ENCODE measurements at places on chromosomes 16 and 17.
A peak's percentile ranks its signal among the peaks of the same experiment; 100 is the strongest.

GRCh38 chr17:42284566-42284965 is 3.7 kb upstream of the STAT5A start:
- DNase-seq: no peak

DNA sequence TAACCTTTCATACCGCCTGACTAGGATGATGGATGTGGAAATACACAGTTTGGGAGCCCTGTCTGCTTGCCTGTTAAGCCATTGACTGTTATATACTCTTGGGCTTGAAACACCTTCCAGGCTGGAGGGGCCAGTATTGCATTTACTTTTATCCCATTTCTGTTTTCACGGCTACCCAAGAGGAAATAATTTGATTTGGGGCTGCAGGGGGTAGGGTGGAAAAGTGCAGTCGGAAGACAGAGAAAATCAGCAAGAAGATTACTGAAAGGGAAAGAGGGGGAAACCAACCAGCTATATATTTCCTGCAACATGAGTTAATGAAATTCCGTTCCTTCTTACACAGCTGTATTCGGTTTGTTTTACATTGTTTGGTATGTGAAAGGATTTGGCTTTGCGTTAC is 202.5 kb downstream of the CDH13 start:
- DNase-seq: no peak

GRCh38 chr17:77887464-77888241 is 70.8 kb upstream of the TNRC6C start:
- peak; percentile 57 for DNase-seq

- DNase-seq: peak; percentile 75
These were observed at the start of gene NOL3 for GRCh38 chr16:67170168-67170948. TSS of gene NOL3 (plus strand) at chr16:67170538.

DNA sequence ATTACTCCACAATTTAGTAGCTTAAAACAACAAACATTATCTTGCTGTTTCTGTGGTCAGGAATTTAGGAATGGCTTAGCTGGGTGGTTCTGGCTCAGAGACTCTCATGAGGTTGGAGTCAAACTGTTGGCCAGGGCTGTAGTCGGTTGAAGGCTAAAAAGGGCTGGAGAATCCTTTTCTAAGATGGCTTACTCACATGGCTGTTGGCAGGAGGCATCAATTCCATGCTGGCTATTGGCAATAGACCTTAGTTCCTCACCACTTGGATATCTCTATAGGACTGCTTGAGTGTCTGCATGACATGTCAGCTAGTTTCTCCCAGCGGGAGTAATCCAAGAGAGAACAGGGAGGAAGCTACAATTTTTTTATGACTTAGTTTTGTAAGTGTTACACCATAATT is 6.6 kb upstream of the EFCAB13 start:
- no peak for DNase-seq

- DNase-seq: no peak
These were observed 46.8 kb downstream of the TMEM132E start for GRCh38 chr17:34626121-34626681.

- no peak for DNase-seq
These were observed 281.3 kb upstream of the TNRC6C start for GRCh38 chr17:77677211-77677610.

- no peak for DNase-seq
These were observed 161.0 kb downstream of the FTO start for GRCh38 chr16:53864819-53865493.

DNA sequence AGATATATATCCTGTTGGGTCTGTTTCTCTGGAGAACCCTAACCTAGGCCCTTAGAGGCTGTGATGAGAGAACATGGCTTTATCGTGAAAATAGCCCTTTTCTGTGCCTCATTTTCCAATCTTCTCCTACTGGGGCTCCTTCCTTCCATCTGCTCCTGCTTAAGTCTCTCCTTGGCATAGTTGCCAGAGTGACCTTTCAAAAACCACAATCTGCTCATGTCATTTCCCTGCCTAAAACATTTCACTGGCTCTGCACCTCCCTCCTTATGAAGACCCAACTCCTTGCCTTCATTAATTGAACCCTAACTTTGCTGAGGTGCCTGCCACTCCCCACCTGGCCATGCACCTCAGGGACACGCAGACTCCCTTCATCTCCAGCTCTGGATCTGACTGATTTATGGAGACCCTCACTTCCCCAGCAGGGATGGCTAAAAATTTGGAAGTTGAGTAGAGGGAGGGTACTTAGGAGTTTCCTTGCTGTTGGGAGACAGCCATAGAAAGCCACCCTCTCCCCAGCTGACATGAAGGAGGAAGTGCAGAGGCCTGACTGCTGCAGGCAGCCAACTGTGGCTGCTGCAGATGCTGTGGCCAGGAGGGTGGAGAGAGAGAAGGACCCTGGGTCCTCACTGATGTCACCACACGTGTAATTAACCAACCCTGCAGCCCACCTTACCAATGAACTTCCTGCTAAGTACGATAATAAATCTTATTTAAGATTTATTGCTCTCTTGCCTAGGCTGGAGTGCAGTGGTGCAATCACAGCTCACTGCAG is 6.3 kb upstream of the GGA2 start:
- no peak for DNase-seq

DNA sequence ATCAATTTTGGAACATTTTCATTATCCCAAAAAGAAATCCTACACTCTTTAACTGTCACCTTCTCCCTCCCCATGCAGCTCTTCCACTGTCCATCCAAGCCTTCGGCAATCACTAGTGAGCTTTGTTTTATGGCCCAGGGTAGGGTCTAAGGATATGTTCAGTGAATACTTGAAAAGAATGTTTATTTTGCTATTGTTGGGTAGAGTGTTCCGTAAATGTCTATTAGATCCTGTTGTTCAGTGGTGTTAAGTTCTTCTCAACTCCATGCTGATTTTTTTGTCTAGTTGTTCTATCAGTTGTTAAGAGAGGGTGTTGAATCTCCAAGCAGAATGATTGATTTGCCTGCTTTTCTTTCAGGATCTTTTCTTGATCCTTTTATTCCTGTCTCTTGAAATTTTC is 29.9 kb downstream of the SPECC1 start:
- DNase-seq: no peak

- DNase-seq: peak; percentile 63
These were observed 33.7 kb downstream of the PEMT start for GRCh38 chr17:17557796-17558195.

DNA sequence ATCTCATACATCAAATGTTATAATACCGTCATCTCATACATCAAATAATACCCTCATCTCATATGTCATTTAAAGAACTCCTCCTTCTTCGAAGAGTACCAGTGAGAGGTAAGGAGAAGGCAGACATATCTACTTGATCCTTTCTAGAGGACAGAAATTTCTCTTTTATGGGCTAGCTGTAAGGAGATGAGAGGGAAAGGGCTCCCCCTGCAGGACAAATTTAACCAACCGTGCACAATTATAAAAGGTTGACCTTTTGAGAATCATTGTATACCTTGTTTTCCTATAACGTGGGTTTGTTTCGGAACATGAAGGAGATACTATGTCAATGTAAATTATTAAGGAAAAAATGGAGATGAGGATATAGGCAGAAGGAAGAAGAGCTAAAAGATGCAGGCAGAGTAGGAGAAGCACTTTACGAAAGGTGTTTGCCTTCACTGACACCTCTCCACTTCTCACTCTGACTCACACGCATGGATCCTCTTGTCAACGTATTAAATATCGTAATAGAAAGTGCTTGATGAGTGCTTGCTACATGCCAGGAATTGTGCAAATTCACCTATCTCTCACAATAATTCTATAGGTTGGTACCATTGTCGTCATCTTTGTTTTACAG is 465.9 kb upstream of the ERCC4 start:
- peak; percentile 11 for DNase-seq

DNA sequence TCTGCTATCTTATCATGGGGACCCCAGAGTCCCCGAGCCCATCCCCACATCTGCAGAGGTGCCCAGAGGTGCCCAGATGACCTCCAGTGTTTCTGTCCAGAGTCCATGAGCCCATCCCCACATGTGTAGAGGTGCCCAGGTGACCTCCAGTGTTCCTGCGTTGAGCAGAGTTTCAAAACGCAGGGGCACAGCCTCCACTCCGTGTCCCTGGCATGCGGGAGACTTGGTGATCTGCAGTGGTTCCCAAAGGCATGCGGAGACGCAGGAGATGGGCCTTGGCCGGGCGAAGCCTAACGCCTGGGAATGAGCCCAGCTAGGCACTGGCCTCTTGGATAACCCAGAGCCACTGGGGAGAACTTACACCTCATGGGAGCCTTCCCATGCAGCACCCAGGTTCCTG is 41.3 kb downstream of the COX4I1 start:
- DNase-seq: no peak

DNA sequence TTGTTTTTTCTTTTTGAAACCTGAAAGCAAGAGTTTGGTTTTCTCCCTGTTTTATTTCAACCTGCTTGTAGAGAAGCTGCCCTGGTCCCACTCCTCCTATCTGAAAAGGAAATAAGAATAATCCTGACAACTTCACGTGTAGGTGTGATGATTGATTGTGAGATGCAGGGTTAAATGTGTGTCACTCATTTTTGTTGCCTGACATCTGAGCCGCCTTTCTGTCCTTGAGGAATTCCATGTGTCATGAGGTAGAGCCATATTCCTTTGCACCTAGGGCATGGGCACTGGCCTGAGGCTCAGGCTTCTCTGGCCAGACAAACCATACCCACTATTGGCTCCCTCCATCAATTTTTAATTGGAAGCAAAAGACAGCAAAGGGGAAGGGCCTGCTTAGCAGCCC is 10.2 kb upstream of the SMPD3 start:
- DNase-seq: no peak

- no peak for DNase-seq
These were observed 94.6 kb downstream of the SPECC1 start for GRCh38 chr17:20103454-20104446.

- DNase-seq: no peak
These were observed 313.8 kb downstream of the C16orf95 start for GRCh38 chr16:87003414-87003755.

- DNase-seq: peak; percentile 79
These were observed 9.0 kb upstream of the ZFP90 start for GRCh38 chr16:68529931-68530701.

DNA sequence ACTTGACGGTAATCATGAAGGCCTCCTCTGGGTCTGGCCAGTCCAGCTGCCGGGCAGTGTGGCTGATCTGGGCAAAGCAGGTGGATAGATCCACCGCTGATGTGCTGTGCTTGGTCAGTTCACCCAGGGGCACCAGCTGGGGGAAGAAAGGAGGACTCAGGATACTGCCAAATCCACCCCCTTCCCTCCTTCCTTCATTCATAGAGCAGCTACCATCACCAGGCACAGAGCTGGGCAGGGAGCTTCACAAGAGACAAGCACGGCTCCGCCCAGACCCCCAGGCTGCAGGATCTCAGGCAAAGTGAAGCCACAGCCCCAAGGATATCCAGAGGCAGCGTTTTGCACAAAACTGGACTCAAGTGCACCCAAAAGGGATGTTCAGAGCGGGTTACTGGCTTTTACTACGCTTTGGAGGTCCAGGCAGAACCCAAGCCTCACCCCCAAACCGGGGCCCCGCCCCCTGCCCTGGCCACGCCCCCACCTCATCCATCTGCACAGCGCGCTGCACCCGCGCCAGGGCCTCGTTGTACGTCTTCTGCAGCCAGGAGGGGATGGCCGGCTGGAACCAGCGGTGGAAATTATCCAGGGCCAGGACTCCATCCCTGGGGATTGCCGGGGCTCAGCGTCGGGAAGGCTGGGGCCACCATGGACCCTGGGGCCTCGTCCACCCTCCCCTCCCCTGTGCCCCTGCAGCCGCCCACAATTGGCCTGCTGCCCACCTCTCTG is 9.1 kb downstream of the UNC13D start:
- no peak for DNase-seq

GRCh38 chr17:19744492-19744891 is 3.6 kb downstream of the ALDH3A1 start:
- no peak for DNase-seq

DNA sequence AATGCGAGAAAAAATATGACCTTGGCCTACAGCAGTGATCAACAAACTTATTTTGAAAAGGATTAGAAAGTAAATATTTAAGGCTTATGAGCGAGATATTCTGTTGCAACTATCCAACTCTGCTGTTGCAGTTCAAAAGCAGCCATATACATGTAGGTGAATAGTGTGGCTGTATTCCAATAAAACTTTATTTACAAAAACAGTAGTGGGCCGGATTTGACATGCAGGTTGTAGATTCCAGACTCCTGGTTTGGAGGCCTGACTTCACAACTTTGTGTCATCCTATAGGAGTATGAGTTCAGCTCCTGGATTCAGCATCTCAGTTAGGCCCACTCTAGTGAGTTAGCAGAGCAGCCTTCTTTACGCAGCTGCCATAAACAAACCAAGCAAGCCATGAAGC is 386.3 kb downstream of the CDH13 start:
- no peak for DNase-seq

- no peak for DNase-seq
These were observed 3.9 kb downstream of the GLIS2 start for GRCh38 chr16:4319454-4320421.

- no peak for DNase-seq
These were observed 691 bp upstream of the FAM83G start for GRCh38 chr17:19005137-19005773.

DNA sequence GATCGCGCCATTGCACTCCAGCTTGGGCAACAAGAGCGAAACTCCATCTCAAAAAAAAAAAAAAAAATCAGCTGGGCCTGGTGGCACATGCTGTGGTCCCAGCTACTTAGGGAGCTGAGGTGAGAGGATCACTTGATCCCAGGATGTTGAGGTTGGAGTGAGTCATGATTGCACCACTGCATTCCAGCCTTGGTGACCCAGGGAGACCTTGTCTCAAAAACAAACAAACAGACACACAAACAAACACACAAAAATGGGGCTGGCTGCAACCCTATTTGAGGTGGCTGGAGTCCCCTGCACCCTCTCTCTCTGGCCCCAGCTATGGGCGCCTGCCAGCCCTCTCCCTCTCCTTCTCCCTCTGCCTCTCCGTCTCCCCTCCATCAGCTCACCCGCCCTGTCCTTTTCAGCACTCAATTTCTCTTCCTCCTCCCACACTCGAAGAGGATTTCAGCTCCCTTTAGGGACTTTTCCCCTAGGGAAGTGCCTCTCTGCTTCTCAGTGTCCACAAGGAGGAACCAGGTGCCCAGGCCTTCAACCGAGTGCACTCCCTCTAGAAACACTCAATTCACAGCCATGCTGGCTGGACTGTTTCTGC is 17.5 kb upstream of the TFAP4 start:
- DNase-seq: no peak

DNA sequence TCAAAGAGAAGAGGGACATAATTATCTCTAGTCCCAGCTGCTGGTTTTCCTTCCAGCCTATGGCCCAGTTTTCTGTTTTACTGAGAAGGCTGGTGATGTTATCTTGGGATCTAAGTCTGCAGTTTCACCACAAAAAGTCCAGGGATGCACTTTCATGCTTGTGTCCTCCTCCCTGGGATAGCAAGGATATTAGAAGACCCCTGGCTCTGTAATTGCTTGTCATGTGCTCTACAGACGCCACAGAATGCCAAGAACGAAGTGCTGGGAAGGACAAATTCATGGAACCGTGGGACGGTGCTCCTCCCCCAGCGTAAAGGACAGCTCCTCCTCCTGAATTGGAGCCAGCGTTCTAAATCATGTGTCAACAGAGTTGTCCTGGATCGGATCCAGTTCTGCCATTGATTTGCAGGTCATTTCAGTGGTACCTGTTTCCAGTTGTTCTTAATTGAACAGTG is 8.6 kb downstream of the MAPT start:
- DNase-seq: no peak
